ENCODE measurements at places on chromosomes 1 and 21.
A peak's percentile ranks its signal among the peaks of the same experiment; 100 is the strongest.

DNA sequence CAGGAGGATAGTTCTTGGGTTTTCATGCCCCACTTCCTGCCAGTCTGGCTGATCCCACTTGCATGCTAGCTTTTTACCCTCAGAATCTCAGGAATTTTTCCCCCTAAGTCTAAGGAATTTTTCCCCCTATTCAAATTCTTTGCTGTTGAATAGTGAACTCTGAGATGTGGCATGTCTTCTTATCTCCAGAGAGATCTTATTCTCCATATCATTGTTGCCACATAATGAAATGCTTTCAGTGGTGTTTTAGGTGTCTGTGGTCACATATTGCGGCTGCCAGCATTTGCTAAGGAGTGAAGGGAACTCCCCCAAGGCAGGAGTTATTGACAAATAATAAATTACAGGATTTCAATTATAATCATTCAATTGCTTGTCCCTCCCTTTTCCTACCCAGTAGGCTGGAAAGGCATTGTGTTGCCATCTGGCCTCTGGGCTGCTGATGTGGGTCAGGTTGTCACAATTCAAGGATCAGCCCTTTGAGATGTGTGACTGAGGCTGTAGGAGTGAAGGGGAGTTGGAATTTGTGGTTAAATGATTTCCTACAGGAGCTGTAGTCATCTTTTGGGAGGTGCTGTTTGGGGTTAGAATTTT lies 3.9 kb upstream of the FLG start:
- DNase-seq: no peak

- no peak for DNase-seq
Measured at GRCh38 chr1:6738987-6739676, 37.5 kb upstream of the DNAJC11 start.

DNA sequence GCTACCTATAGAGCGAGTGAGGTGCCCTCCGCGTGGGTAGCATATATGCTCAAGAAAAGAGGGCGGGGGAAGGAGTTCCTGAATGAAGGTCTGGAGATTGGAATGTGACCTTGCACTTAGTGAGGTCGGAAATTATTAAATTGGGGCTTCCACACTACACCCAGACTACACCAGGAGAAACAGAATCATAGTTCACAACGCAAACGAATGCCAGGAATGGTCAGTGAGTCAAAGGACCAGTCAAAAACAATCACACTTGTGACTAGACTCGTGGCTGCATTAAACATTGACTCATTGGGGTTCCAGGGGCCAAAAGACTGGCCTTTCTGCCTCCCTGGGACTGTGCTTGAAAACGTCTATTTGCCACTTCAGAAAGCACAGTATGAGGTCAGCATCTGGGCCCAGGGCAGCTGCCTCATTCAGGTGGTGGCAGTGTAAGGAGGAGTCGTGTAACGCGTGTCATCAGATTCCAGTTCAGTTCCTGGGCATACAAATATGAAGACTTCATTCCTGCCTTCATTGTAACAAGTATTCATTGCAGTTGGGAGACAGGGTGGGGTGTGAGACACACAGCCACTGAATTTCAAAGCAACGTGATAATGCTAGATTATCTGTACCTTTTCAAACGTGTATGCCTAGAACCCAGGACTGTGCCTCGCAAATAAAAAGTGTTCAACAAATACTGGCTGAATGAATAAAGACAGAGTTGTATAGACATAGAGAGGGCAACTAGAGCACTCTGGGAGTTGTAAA lies at the start of gene YOD1:
TSS of gene YOD1 (minus strand) at position 18 of the 753 bp plus-strand sequence. CDS start 178 bp downstream, outside the sequence.
- DNase-seq: peak; percentile 18

- no peak for DNase-seq
Measured at GRCh38 chr21:35674895-35675470, 385.3 kb downstream of the SETD4 start.

- no peak for DNase-seq
Measured at GRCh38 chr1:54609301-54609921, 13.9 kb downstream of the FAM151A start.

DNA sequence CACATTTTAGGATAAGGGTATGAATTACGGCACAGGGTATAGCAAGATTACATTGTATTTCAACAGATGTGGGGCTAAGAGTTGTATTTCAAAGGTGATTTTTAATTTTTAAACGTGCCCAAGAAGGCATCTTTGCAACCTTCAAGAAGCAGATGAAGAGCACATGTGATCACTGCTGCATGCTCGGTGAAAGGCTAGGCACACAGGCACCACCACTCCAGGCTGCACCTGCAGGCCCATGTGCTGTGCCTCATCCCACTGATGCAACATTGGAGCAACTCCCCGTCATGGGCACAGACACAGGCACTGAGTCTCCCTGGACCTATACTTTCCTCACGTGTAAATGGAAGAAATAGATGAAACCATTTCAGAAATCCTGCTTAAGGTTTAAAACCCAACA lies 23.5 kb downstream of the UBE2G2 start:
- DNase-seq: no peak

GRCh38 chr1:220748936-220749335 lies 814 bp downstream of the MTARC2 start:
- DNase-seq: no peak

DNA sequence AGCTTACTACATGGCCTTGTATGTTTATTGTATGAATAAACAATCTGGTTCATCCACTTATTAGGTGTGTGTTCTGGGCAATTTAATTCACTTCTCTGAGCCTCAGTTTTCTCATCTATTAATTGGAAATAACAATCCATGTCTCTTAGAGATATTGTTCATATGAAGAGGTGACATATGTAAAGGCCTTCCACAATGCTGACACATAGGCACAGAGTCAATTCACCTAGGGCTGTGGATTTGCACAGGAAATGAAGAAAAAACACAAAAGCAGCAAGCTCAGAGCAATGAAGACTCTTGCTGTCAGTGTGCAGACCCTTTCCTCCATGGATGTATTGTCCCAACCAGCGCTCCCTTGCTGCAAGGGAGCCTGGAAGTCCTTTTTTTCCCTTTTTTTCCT lies 195.2 kb upstream of the CAMK1G start:
- DNase-seq: no peak

GRCh38 chr1:60114745-60115318 lies 41.3 kb upstream of the C1orf87 start:
- DNase-seq: no peak

DNA sequence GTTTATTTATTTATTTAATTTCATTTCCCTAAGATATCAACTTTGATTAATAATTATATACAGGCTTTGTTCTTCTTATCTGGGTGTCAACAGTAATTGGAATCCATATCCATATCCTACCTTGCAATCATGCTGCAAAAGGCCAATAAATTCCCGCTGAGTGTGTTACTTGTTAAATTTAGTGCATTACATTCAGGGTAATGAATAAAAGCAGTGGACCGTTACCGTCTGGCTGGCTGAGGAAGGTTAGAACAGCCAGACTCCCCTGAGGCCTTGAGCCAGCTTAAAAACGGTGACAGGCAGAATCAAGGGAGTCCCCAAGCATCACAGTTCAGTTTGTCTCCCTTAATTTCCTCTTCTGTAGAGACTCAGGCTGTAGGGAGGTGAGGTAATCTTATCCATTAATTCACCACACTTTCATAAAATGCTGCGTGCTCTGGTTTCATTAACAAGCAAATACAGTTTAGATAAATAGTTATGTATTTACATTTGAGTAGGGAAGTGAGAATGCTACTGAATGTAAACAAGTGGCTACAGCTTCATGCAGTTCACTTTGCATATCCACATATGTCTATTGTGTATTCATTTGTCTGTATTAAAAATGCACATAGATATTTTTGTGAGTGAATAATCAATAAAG lies 888.2 kb upstream of the CXADR start:
- peak; percentile 37 for DNase-seq

GRCh38 chr1:183242556-183242955 lies 56.5 kb downstream of the LAMC2 start:
- DNase-seq: no peak

DNA sequence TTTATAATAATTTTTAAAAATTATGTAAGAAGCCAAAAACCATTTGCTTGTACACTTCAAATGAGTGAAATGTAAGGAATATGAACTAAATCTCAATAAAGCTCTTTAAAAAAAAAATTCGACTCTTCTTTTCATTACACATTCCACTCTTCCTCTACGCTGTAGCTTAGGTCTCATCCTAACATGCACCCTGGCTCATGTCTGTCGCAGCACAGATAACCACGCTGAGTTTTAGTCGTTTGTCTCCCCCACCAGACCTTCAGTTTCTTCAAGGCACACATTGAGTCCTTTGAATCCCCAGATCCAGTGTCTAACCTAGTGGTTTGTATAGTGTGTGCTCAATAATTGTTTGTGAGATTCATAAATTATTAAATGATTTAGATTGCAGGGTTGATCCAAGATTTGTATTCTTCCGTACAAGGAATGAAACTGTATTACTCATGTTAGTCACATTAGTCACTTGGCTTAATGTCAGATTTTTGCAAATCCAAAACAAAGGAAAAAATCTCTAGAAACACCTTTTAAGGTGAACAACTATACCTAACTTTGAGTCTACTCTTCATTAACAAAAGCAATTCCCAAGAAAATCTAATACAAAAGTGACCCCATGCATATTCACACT lies 57.3 kb downstream of the SLC25A24 start:
- no peak for DNase-seq

GRCh38 chr1:157932069-157932468 lies 61.4 kb upstream of the KIRREL1 start:
- DNase-seq: no peak

DNA sequence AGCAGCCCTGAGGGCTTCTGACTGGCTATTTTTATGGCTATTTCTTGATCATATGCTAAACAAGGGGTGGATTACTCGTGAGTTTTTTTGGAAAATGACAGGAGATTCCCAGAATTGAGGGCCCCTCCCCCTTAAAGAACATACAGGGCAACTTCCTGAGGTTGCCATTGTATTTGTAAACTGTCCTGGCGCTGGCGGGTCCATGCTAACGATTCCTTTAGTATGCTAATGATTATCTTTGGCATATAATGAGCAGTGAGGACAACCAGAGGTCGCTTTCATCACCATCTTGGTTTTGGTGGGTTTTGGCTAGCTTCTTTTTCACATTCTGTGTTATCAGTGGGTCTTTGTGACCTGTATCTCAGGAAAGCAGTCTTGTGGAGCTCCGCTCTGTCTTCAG lies 24.1 kb downstream of the FMN2 start:
- DNase-seq: no peak

GRCh38 chr21:29209696-29210095 lies 79.3 kb downstream of the MAP3K7CL start:
- DNase-seq: no peak

GRCh38 chr1:154256686-154257085 lies 15.7 kb upstream of the HAX1 start:
- DNase-seq: no peak

DNA sequence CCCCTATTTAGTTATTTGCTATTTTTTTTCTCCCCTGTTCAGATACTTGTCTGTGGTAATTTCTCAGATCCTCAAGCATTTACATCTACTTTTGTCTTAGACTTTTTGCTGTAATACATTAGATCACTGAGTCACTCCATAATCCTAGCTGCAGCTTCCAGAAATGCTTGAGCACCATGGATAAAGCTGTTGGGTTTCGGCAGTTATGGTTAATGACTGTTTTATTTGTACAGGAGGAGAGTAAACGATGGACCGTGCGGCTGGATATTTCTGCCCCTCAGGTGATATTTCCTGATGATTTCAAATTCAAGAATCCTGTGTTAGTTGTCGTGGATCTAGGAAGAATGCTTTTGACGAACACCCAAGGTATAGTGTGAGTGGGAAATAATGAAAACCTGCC lies 42.9 kb downstream of the VPS13D start:
- DNase-seq: no peak

DNA sequence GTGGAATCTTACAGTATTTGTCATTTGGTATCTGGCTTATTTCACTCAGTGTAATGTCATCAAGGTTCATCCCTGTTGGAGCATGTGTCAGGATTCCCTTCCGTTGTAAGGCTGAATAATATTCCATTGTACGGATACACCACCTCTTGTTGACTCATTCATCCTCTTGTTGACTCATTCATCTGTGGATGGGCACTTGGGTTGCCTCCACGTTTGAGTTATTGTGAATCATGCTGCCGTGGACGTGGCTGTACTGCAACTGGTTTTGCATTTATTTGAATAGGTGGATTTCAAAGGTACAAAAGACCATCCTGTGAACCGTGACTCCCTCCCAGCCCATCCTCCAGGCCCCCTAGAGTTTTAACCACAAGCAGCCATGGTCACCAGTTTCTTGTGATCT lies 11.9 kb upstream of the TCP10L start:
- no peak for DNase-seq

GRCh38 chr1:204992201-204992997 lies 50.6 kb upstream of the CNTN2 start:
- no peak for DNase-seq

GRCh38 chr1:93960641-93961147 lies 51.5 kb upstream of the GCLM start:
- DNase-seq: peak; percentile 49

DNA sequence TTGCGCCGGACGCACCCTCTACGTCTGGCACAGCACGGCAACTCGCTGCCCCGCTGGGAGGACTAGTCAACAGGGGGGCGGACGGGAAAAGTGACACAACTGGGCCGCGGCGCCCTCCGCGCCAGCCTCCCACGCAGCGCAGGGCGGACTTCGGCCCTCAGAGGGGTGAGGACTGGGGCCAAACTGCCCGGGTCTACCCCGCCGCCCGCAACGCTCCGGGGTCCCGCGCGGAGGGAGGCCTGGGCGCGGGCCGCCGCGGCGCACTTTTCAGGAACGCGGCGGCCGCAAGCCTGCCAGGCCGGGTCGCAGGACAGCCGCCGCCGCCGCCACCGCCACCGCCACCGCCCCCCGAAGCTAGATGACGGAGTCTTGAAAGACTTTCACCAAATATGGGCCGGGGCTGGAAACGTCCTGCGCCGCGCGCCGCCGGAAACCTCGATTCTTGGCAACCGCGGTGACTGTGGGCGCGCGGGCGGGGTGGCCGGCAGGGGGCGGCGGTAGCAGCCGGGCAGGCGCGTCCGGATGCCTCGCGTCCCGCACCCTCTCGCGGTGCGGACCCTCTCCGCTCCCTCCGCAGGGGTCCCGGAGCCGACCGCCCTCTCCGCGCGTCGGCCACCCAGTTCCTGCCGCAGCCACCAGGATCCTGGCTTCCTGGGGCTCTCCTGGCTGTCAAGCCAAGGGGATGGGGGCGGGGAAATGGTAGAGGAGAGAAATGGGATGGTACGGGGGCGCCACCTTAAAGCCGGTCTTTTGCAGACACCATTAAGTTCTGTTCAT lies 3.7 kb upstream of the CCN1 start:
- DNase-seq: peak; percentile 83

DNA sequence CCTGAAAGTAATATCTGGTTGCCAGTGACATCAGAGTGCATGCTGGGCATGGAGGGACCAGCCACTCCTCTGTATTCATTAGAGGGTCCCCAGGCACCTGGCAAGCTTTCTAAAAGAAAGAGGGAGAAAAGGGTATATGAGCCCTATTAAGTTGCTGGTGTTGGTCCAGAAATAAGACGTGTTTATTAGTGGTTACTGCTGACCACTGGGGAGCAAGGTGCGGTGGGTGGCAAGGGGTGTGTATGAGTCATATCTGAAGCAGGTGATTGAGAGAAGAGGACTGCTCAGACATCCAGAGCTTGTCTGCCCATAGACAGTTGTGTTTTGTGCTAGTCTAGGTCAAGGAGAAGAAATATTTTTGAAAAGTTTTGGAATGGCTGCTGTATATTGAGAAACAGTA lies 298.1 kb downstream of the TM2D1 start:
- DNase-seq: no peak
